ENCODE measurements at places on chromosomes 3 and 15.

DNA sequence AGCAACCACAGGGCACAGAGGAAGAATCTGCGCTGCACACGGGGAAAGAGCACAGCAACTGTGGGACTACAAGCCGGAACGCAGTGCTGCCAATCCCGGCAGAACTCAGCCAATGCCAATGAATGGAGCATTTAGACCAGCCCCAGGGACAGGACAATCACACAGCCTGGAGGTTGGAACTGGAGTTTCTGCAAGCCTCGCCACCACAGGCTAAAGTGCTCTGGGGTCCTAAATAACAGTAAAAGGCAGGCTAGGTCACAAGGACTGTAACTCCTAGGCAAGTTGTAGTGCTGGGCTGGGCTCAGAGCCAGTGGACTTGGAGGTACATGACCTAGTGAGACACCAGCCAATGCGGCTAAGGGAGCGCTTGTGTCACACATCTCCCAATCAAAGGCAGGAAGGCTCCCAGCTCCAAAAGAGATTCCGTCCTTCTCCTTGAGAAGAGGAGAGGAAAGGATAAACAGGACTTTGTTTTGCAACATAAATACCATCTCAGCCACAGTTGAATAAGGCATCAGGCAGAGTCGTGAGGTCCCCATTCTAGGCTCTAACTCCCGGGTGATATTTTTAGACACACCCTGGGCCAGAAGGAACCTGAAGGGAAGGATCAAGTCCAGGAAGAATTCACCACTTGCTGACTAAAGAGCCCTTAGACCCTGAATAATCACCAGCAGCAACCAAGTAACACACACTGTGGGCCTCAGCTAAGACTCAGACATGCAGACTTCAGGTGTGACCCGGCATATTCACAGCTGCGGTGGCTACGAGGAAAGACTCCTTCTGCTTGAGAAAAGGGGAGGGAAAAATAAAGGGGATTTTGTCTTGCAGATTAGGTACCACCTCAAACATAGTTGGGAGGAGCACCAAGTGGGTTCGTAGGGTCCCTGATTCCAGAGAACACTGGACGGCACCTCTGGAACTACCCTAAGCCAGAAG lies 85.5 kb upstream of the XXYLT1 start:
- no peak for DNase-seq

DNA sequence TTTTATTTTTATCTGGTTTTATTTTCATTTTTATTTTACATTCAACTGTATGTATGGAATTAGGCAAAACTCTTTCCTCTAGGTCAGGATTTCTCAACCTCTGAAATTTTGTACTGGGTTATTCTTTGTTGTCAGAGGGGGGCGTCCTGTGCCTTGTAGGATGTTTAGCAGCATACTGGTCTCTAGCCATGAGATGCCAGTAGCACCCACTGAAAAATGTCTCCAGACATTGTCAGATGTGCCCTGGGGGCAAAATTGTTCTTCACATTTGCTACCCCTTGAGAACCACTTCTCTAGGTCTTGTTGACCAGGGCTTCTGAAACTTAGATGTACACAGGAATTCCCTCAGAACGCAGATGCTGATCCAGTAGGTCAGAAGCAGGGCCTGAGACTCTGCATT lies 5.4 kb downstream of the CHRNA5 start:
- DNase-seq, result no peak

DNA sequence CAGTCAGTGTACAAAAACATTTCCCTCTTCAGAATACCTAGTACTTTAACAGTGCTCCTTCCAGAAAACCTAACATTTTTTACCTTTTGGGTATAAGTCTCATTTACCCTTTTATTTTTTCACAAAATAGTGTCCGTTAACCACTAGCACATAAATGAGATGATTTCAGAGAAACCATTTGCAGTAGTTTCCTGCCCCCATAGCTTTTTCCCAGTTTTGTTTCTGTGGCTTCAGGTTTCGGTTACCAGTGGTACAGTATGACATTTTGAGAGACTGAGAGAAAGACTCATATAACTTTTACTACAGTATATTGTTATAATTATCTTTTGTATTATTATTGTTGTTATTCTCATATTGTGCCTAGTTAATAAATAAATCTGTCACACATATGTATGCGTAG lies 6.2 kb upstream of the RBMS3 start:
- no peak for DNase-seq

DNA sequence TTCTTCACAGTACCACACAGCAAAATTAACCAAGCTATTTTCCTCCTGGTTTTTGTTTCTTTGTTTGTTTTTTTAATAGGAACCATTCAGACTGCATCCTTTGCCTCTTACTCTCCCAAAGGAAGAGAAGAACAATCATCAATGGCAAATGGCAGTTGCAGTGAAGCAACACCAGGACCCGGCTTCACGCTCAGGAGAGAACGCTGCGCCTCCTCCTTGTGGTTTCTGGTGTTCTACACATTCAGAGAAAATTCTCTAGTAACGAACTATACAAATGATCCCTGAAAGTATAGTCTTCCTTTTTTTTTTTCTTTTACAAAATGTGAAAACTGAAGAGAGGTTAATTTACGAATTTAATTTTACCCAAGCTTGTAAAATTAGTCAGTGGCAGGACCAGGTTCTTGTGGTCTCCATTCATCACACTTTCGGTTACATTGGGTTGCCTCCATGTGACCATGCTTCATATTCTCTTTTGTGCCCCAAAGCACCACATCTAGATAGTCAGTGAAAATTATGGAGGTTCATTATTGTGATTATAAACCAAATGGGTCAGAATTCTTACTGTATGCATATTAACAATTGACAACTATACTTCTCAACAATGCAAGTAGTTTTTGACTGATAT lies 10.6 kb upstream of the MINDY2 start:
- DNase-seq, result no peak

DNA sequence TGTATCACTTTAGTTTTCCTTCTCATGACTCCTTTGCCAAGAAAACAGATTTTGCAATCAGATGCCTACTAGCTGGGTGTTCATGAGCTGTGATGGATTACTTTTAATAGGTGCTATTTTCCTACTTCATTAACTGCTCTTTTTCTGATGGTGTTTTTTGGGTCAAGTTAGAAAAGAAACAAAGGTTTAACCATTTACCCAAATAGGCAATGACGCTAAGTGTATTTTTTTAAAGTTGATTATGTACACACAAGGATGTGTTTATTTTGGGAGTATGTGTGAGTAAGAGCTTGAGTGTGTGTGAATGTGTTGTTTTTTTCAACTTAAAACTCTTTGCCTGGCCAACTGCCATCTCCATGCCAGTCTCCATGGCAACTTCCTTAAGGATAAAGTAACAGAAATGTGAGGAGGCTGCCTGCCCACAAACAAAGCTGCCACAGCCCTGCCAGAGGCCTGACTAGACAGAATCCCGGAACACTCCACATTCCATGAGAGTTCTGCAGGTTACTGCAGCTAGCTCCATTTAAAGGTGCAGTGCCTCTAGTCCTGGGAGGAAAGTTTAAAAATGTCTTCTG lies 215.6 kb upstream of the RBMS3 start:
- peak; percentile 72 for DNase-seq

- DNase-seq, result no peak
Observed at GRCh38 chr15:39792025-39792843, 9.6 kb upstream of the FSIP1 start.

DNA sequence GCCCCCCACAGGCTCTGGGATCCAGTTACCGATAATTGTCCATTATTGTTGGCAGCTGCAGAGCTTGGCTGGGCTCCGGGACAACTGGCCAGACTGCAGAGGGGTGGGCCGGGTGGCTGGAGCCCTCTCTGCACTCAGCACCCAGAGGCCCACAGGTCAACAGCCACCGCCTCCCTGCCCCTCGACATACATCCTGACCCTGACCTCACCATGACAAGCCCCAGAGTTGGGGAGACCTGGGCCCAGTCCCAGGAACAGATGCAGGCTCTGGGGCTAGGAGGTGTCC lies 22.4 kb downstream of the PTH1R start:
- peak; percentile 65 for DNase-seq

- DNase-seq, result no peak
Observed at GRCh38 chr3:5078151-5078550, 43.9 kb upstream of the ARL8B start.

GRCh38 chr15:79496838-79497237 lies 64.7 kb downstream of the MINAR1 start:
- no peak for DNase-seq

GRCh38 chr3:63474828-63475518 lies 177.5 kb upstream of the SNTN start:
- DNase-seq, result no peak

DNA sequence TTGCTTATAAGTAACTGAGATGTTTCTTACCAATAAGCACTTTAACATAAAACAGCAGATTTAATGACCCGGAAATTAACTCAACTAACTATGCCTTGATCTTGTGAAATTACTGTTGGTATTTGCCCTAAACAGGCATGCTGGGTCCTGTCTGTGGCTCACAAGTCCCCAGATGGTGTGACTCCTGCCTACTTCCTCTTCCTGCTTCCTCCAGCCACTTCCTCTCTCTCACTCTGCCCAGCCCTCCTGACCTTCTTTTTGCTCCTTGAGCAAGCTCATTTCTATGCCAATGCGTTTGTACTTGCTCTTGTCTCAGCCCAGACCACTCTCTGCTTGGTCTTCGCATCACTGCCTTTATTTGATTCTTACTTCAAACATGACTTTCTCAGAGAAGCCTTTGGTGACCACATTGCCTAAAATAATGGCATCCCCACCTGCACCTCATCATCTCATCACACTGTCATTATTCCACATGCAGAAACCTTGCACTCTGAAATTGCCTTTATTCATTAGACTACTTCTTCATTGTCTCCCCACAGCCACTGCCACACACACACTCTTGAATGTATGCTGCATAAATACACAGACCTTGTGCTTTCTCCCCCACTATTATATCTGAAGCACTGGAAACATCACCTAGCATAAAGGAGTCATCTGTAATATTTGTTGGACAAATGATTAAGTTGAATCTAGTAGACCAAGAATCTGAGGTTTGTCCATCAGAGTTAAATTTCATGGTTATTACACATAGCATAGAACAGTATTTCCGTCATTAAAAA lies 256.3 kb upstream of the SEMA6D start:
- no peak for DNase-seq

- DNase-seq, result no peak
Observed at GRCh38 chr3:81080608-81081007, 680.8 kb downstream of the GBE1 start.

DNA sequence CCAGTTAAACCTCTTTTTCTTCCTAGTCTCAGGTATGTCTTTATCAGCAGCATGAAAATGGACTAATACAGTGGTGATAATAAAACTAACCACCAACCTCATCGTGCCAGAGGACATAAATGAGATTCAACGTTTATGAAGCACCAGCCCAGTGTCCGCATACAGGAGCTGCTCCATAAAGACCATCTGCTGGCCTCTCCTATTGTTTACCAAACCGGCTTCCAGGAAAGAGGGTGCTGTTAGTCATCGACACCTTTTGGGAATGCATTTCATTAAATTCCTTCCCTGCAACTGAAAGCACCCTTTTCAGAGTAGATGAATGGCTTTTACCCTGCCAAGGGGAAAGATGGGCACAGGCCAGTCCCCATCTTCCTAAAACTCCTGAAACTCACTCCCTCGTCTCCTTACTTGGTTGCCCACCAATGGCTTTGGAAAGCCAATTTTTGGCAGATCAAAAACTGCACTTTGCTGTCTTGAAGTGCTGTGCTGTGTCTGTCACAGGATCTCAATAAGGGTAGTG lies 122.1 kb downstream of the AQP9 start:
- no peak for DNase-seq

DNA sequence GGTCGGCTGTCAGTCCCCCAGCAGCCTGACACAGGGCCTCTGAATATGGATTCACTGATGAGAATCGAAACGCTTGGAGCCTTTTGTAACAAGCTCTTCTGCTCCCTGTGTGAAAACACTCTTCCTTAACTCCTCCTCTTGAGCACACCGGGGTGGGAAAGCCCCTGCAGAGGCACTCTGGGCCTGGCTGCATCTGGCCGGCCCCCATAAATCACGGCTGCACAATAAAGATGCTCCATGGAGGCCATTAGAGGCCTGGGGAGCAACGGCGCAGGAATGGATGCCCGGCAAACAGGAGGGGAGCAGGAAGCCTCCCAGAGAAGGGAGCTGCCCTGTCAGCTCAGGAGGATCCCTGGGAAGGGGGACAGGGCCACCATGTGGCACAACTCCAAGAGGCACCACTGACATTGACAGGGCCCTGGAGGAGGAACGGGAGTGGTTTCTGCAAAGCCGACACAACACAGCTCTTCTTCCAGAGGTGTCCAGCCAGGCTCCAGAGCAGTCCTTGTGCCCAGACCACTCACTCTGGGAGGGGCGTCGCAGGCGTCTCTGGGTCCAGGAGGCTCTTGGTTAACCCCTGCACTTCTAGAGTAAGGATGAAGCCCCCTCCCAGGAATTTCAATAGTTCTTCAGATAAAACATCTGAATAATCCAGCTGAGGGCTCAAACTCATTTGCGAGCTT lies 509.3 kb upstream of the PPP2R3A start:
- DNase-seq, result no peak

GRCh38 chr15:40274350-40275274 lies 8.3 kb downstream of the ANKRD63 start:
- DNase-seq, result peak; percentile 77

- no peak for DNase-seq
Observed at GRCh38 chr15:63474810-63475316, 29.5 kb upstream of the USP3 start.

DNA sequence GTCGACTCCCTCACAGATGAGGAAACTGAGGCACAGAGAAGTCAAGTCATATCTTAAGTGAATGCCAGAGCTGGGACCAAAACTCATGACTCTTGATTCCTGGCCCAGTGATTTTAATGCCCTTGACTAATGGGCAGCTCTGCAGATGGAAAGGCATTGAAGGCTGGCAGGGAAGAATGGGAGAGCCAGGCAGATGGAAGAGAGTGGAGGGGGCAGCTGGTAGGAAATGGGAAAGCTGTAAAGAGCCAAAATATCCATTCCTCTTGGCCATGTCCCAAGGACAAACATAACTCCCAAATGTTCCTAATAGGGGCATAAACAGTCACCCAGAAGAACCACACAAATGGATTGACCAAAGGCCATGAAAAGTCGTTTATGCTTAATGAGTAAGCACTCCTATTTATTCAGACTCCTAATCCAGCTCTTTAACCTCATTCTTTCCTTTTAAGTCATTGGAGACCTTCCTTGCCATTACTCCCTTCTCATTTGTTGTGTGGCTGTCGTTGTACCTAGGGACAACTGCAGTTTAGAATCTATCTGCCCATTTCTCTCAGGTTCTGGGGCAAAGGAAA lies 330.5 kb upstream of the ROPN1 start:
- DNase-seq, result no peak

All from left forelimb (tissue), 1 donor.